ENCODE measurements at places on chromosomes 4 and X. TPM values are rescaled to one million over a fixed set of nuclear protein-coding genes. Genes with fewer than 3 reads are reported as not detected.

Gene UXT
- total RNA-seq = 198 TPM

Gene KLF8
- total RNA-seq = 3.2 TPM

Gene SSX1
- total RNA-seq = not detected

Gene GYG2
- not detected for total RNA-seq

GRCh38 chr4:70709611-70710205 is 12.1 kb upstream of the RUFY3 start:
- DNase-seq = no peak

DNA sequence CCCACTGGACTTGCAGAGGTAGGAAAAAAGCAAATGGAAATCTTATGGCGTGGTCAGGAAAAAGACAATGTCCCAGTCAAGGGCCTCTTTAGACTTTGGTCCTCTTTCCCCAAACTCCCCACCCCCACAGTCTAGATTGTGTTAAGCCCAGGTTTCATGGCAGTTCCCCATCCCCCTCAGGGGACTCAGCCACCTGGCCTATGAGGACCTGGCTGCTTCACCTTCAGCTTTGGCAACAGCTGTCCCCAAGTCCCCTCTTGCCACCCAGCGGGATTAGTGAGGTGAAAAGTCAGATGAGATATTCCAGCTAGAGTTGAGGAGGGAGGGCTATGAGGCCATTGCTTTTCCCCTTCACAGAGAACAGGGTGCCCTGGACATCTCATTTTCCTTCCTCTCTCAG is 457 bp downstream of the RIPPLY1 start:
- DNase-seq = no peak

- DNase-seq = peak; percentile 36
These were observed 459.7 kb downstream of the INPP4B start for GRCh38 chr4:142386449-142386848.

DNA sequence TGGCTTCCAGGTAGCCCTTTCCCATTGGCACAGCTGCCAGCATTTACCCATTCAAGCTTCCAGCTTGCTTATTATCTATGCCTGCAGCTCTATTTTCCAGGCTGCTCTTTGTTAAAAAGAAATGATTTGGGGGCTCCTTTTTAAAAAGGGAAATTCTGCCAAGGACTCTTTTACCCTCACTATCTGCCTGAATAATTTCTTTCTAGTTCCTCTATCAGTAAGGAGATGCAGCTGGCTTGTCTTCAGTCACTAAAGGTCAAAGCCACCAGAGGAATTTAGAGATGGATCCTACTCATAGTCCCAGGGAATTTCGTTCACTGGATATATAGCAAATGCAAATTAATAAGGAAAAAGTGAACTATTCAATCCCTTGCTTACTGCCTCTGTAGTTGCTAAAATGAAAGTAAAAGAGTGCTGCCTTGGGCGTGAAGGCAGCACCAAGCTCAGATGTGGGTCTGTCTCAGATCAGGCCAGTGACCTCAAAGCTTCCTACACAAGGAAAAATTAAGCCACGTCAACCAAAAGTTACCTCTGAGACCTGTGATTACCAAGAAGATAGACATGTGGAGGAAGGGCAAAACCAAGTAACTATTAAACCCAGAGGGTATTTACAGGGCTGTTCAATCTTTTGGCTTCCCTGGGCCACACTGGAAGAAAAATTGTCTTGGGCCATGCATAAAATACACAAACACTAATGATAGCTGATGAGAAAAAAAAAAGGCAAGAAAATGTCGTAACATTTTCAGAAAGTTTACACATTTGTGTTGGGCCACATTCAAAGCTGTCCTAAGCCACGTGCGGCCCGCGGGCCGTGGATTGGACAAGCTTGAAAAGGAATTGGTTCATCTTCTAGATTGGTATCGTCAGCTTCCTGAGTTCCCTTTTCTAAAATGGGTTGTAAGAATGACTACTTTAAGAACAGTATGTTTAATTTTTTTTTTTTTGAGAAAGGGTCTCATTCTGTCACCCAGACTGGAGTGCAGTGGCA is 5.3 kb downstream of the ARSF start:
- DNase-seq = no peak
